DMS153 (cell line): ENCODE measurements at places on chromosomes 16 and 17.

DNA sequence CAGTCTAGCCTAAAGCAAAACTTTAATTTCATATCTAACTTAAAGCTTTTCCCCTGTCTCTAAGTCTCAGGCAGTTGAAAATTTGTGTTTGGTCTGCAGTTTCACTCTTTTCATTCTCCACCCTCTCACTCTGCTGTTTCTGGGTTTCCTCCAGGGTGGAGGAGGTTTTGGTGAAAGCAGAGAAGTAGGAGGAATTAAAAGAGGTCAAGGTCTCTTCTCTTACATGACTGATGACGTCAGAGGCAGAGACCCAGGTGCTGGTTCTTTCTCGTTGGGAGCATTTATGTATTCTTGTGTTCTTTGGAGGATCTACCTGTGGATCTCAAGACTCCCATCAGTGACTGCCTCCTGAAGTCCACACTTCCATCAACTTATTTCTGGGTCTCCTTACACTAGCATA is 2.4 kb upstream of the PSMD11 start:
- no peak for DNase-seq

DNA sequence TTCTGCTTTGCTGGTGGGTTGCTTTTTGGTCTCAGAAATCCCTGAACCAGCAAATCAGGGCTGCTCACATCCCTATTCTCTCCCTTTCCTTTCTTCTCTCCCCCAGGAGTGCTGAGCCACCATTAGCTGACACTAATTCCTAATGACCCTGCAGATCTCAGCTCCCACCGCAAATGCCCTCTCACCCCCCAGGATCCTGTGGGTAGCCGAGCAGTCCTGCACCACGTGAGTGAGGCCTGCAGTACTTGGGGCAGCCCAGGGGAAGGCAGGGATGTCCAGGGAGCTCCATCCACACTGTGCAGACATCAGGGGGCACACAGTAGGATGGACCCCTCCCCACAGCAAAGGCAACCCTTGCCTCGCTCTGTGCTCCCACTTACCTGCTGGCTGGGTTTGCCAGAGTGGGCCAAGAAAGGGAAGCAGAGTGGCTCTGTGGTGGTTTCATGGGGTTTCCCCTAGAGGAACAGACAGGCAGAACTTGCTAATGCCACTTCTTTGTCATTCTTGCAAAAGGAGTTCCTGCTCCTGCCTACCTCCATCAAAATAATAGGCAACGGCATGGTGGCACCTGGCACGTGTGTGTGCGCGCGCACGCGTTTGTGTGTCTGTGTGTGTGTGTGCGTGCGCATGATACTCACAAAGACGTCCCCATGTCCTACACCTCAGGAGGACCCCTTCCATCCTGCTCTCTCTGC is 135.6 kb downstream of the GAS7 start:
- no peak for DNase-seq

DNA sequence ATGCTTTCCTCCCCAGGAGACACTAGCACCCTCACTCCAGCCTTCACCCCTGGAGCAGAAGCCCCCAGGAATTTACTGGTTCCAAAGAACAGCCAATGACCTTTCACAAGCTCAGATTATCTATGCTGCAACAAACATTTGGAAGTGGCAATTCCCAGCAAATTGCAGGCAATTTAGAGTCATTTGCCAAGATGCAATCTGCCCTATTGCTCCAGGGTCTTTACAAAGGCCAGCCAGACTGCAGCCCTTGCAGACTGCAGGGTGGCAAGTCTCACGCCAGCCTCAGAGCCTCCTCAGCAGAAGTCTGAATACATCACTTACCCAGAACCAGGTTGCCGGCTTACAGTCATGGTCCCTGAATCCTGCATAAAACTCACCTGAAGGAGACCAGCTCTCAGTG is 21.8 kb downstream of the AXIN1 start:
- no peak for DNase-seq

DNA sequence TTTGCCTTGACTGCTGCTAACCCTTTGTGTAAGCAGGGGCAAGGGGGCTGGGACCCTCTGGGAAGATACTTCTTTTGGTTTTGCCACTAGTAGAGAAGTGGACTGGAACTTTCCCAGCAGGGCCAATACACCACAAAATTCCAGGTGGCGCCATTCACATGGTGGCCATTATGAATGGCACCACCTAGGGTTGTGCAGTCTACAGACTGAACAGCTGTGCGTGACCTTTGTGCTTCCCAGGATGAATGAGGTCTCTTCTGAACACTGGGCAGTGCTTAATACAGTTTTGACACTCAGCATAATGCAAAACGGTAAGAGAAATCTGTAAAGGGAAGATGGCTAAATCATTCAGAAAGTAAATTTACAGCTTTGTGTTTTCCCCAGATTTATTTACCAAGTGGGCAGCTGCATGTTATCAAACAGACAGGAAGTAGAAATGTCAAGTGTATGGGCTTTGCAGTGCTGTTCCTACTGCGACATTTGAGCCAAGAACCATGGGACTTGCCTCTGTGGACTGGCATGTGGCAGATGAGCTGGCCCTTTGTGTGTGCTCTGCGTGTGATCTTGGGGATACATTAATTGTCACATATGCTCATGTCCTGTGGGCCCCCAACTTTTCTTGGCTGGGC is 9.2 kb downstream of the SYT17 start:
- DNase-seq: peak; percentile 82

- no peak for DNase-seq
Measured at GRCh38 chr16:79845734-79846135, 245.2 kb upstream of the MAF start.

DNA sequence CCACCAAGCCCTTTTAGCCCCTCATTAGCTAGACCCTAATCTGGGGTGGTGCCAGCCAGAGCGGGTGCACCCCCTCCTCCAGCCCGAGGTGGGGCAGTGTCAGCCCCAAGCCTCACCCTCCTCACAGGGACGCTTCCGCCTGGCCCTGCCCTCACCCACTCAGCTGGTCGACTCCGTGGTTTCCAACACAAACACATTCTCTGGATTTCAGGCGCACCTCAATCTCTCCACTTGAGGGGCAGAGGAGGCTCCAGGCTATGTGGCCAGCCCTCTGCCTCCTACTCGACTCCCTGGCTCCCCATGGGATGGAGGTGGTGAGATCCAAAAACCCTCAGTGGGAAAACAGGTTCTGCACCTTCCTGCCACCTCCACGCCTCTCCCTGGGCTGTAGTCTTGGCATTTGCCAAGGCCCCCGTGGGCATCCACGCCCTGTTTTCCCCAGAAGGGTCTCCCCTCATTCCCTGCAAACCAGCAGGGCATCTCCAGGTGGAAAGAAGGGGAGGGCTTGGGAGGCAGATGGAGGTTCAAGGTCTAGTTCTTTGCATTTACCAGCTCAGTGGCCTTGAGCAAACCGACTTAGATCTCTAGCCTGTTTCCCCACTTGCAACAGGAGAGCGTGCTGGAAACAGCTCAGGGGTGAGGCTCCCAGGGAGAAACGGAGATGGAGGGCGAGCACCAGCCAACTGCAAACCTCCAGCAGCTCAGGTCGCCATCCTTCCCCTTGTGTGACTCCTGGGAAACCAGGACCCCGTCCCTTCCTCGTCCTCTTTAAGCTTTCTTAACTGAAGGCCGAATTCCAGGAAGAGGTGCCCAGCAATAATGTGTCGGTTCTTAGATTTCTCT is 1.7 kb downstream of the EMP2 start:
- peak; percentile 25 for DNase-seq
